ENCODE measurements at places on chromosomes 7 and 10.

GRCh38 chr10:78225594-78225993, 191.9 kb downstream of the RPS24 start:
- H3K27me3 ChIP-seq = no peaks in the 10 kb centered on the region
- H3K36me3 ChIP-seq = no peaks in the 10 kb centered on the region
- H3K27ac ChIP-seq = no peak overlapping the region
- H3K4me3 ChIP-seq = no peak overlapping the region
- DNase-seq = no peak
- H3K4me1 ChIP-seq = no peaks in the 10 kb centered on the region

DNA sequence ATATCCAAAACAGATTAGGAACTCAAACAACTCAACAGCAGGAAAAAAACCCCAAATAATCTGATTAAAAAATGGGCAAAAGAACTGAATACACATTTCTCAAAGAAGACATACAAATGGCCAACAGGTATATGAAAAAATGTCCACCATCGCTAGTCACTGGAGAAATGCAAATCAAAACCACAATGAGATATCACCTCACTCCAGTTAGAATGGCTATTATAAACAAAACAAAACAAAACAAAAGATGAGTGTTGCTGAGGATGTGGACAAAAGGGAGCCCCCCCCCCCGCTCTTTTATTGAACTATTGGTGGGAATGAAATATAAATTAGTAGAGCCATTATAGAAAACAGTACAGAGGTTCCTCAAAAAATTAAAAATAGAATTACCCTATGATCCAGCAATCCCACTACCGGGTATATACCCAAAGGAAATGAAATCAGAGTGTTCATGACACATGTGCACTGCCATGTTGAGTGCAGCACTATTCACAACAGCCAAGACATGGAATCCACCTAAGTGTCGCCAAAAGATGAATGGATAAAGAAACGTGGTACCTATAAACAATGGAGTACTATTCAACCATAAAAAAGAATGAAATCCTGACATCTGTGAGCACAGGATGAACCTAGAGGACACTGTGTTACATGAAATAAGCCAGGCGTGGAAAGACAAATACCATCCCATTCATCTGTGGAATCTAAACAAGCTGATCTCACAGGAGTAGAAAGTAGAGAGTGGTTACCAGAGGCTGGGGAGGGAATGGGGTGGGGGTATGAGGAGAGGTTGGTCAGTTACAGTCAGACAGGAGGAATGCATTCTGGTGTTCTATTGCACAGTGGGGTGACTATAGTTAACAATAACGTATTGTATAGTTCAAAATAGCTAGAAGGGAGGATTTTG, 78.1 kb upstream of the RHEB start:
- H3K27me3 ChIP-seq = no peaks in the 10 kb centered on the region
- H3K27ac ChIP-seq = no peak overlapping the region
- no peak overlapping the region for H3K4me3 ChIP-seq
- no peaks in the 10 kb centered on the region for H3K4me1 ChIP-seq
- DNase-seq = no peak
- H3K36me3 ChIP-seq = peaks cover 5% of the 10 kb centered on the region

GRCh38 chr10:43461950-43462349, 25.0 kb downstream of the ZNF487 start:
- no peaks in the 10 kb centered on the region for H3K4me1 ChIP-seq
- H3K36me3 ChIP-seq = no peaks in the 10 kb centered on the region
- peak; percentile 87 for DNase-seq
- no peak overlapping the region for H3K4me3 ChIP-seq
- H3K27me3 ChIP-seq = no peaks in the 10 kb centered on the region

- H3K27me3 ChIP-seq = no peaks in the 10 kb centered on the region
- H3K27ac ChIP-seq = no peak overlapping the region
- no peaks in the 10 kb centered on the region for H3K36me3 ChIP-seq
- H3K4me3 ChIP-seq = no peak overlapping the region
- DNase-seq = no peak
Observed at GRCh38 chr7:63071396-63071795, 927.3 kb upstream of the ZNF722 start.

- no peak overlapping the region for H3K4me3 ChIP-seq
- no peaks in the 10 kb centered on the region for H3K4me1 ChIP-seq
- no peaks in the 10 kb centered on the region for H3K27me3 ChIP-seq
- no peak for DNase-seq
Observed at GRCh38 chr10:49371967-49372366, 23.9 kb downstream of the DRGX start.

- H3K4me1 ChIP-seq = peaks cover 27% of the 10 kb centered on the region
- H3K36me3 ChIP-seq = no peaks in the 10 kb centered on the region
- H3K4me3 ChIP-seq = no peak overlapping the region
- DNase-seq = peak; percentile 87
Observed at GRCh38 chr10:60148266-60148840, 241.3 kb downstream of the ANK3 start.

GRCh38 chr10:49562893-49563292, 24.0 kb upstream of the ERCC6 start:
- no peak overlapping the region for H3K4me3 ChIP-seq
- peaks cover 17% of the 10 kb centered on the region for H3K27me3 ChIP-seq
- no peaks in the 10 kb centered on the region for H3K4me1 ChIP-seq
- H3K27ac ChIP-seq = no peak overlapping the region

DNA sequence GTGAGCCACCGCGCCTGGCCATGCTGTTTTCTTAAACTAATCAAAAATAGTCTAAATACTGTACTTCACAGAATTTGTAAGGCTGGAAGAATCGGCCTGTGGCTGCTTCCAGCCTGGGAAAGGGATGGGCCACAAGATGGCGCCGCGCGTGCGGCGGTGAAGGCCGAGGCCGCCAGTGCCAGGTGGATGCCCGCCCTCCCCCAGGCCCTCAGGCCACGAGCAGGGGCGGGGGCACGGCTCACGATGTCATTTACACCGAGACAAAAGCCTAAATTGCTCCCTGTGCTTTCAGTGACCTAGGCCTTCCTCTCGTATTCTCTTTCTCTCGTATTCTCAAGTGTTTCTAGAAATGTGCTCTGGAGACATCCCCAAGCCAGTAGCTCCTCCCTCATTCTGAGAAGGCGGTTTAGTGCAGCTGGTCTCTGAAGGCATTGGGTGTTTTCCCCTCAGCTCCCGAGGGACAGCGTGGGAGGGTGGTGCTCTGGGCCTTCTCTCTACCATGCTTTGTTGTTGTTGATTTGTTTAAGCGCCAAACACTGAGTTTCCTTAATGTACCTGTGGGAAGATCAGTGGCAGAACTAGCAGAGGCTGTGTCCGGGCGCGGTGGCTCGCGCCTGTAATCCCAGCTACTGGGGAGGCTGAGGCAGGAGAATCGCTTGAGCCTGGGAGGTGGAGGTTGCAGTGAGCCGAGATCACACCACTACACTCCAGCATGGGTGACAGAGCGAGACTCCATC, 68.4 kb downstream of the CDC123 start:
- H3K4me1 ChIP-seq = no peaks in the 10 kb centered on the region
- no peak overlapping the region for H3K4me3 ChIP-seq
- DNase-seq = peak; percentile 91
- no peaks in the 10 kb centered on the region for H3K36me3 ChIP-seq
- H3K27ac ChIP-seq = no peak overlapping the region

DNA sequence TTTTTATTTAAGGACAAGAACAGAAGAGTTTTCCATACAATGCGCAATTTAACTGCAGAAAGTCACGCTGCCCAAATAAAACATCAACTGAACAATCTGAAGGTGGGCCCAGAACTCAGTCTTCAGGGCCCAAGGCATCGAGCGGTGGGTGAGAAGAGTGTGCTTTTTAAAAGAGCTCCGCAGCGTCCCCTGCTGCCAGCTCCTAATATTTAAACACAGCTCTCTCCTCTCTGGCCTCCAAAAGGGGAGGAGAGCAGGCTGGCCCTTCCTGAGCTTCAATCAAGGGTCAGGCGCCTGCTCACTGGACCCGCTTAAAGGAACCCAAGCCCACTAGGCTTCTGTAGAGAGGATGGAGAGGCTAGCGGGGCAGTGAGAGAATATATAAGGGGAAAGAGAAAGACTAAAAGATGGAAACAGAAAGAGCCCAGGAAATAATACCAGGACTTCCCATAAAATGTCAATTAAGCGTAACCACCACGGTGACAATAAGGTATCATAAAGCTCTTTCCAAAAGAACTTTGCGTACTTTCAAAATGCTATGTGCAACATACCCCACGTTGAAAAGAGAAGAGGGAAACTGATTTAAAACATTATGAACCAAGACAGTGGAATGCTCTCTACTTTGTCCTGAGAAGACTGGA, 2.8 kb downstream of the FAM53B start:
- peak; percentile 94 for DNase-seq
- peak overlapping the region; percentile 77 for H3K4me3 ChIP-seq
- no peaks in the 10 kb centered on the region for H3K27me3 ChIP-seq
- peak overlapping the region; percentile 92 for H3K27ac ChIP-seq
- peaks cover 25% of the 10 kb centered on the region for H3K4me1 ChIP-seq
- no peaks in the 10 kb centered on the region for H3K36me3 ChIP-seq

- H3K27ac ChIP-seq = no peak overlapping the region
- H3K4me1 ChIP-seq = no peaks in the 10 kb centered on the region
- H3K4me3 ChIP-seq = no peak overlapping the region
- no peaks in the 10 kb centered on the region for H3K27me3 ChIP-seq
- H3K36me3 ChIP-seq = no peaks in the 10 kb centered on the region
- no peak for DNase-seq
Observed at GRCh38 chr10:105183536-105183935, 542.4 kb downstream of the SORCS3 start.

GRCh38 chr7:157784979-157785441, 448.2 kb downstream of the DNAJB6 start:
- H3K36me3 ChIP-seq = no peaks in the 10 kb centered on the region
- H3K4me1 ChIP-seq = no peaks in the 10 kb centered on the region
- DNase-seq = no peak
- H3K27me3 ChIP-seq = no peaks in the 10 kb centered on the region
- H3K27ac ChIP-seq = no peak overlapping the region

DNA sequence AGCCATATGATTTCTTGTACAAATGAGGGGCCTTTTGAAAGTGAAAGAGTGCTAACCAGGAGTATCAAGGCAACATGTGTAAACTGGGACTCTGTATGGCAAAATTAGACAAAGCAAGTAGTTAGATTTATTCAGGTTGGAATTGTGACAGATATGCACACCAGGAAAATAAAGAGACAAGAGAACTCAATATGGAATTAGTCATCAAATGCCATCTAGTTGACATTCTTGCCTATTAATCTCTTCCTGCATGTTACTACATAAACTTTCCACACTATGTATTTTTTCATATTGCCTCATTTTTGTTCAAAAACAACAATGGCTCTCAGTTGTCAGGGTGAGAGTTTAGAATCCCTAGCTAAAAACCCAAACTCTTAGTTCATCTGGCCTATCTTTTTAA, 799.0 kb downstream of the NRG3 start:
- no peaks in the 10 kb centered on the region for H3K36me3 ChIP-seq
- H3K27ac ChIP-seq = no peak overlapping the region
- no peaks in the 10 kb centered on the region for H3K27me3 ChIP-seq
- DNase-seq = no peak

- no peak overlapping the region for H3K27ac ChIP-seq
- no peaks in the 10 kb centered on the region for H3K36me3 ChIP-seq
- peak; percentile 72 for DNase-seq
- H3K27me3 ChIP-seq = no peaks in the 10 kb centered on the region
Observed at GRCh38 chr10:120942806-120943413, 91.7 kb downstream of the WDR11 start.

DNA sequence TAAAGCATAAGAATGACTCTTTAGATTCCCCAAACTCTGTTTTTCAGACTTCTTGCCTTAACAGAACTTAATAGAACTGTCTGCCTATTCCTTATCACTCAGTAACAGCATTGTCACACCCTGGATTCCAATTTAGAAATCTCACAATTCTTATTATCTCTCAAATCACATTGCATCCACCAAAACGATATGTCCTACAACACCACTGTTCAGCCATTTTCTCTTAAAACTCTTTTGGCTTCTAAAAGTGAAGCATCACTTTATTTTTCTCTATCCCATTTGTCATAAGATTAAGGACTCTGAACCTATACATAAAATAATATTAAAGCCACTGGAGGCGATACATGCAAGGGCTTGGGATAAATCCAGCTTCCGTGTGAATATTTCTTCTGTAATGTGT, 1.2 kb upstream of the CPED1 start:
- H3K4me3 ChIP-seq = no peak overlapping the region
- no peaks in the 10 kb centered on the region for H3K4me1 ChIP-seq
- no peak overlapping the region for H3K27ac ChIP-seq
- H3K36me3 ChIP-seq = no peaks in the 10 kb centered on the region

GRCh38 chr7:148783801-148784527, 85.3 kb downstream of the CUL1 start:
- peaks cover 6% of the 10 kb centered on the region for H3K36me3 ChIP-seq
- no peak for DNase-seq
- no peak overlapping the region for H3K27ac ChIP-seq
- no peak overlapping the region for H3K4me3 ChIP-seq
- no peaks in the 10 kb centered on the region for H3K4me1 ChIP-seq

DNA sequence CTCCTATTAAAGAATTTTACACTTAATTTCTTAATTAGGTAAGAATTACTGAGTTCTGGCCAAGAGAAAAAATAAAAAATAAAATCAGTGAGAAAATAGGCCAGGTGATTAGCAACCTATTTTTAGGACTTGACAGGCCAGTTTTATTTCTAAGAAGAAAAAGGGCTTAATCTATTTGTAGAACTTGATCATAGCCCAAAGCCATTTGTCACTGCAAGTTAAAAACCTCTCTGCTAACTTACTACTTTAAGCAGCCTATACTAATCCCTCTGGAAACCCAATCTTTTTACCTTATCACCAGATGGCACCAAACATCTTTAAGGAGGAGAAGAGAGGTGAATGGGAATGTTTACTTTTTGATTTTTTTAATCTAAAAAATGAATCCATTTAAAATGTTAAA, 222.1 kb upstream of the RHOBTB1 start:
- no peaks in the 10 kb centered on the region for H3K36me3 ChIP-seq
- no peaks in the 10 kb centered on the region for H3K27me3 ChIP-seq
- no peak overlapping the region for H3K27ac ChIP-seq
- H3K4me1 ChIP-seq = no peaks in the 10 kb centered on the region

- peaks cover 41% of the 10 kb centered on the region for H3K36me3 ChIP-seq
- no peaks in the 10 kb centered on the region for H3K27me3 ChIP-seq
- H3K4me1 ChIP-seq = peaks cover 3% of the 10 kb centered on the region
Observed at GRCh38 chr10:124974131-124974530, 32.2 kb downstream of the ZRANB1 start.

- H3K4me3 ChIP-seq = no peak overlapping the region
- no peak for DNase-seq
- no peak overlapping the region for H3K27ac ChIP-seq
- H3K4me1 ChIP-seq = peaks cover 4% of the 10 kb centered on the region
- no peaks in the 10 kb centered on the region for H3K27me3 ChIP-seq
- H3K36me3 ChIP-seq = no peaks in the 10 kb centered on the region
Observed at GRCh38 chr10:22442063-22442462, 96.8 kb downstream of the SPAG6 start.

All from small intestine (tissue), 16 donors.